GM19239 (cell line): ENCODE measurements at places on chromosomes 7 and 10.

GRCh38 chr7:155274633-155275355 lies 22.9 kb upstream of the INSIG1 start:
- no peak for DNase-seq

DNA sequence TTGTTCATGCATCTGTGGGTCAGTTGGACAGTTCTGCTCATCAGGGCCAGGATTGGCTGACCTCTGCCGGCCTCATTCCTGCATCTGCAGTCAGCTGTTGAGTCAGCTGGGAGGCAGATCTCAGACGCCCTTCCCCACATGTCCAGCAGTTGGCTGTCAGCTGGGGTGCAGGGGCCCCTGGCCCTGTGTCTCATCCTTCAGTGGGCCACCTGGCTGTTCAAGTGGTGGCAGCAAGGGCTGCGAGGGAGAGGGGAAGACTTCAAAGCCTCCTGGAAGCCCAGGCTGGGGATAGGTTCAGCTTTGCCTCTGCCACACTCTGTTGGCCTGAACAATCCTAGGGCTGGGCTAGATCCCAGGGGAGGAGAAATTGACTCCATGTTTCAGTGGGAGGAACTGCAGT lies 33.2 kb downstream of the TACR2 start:
- no peak for DNase-seq

DNA sequence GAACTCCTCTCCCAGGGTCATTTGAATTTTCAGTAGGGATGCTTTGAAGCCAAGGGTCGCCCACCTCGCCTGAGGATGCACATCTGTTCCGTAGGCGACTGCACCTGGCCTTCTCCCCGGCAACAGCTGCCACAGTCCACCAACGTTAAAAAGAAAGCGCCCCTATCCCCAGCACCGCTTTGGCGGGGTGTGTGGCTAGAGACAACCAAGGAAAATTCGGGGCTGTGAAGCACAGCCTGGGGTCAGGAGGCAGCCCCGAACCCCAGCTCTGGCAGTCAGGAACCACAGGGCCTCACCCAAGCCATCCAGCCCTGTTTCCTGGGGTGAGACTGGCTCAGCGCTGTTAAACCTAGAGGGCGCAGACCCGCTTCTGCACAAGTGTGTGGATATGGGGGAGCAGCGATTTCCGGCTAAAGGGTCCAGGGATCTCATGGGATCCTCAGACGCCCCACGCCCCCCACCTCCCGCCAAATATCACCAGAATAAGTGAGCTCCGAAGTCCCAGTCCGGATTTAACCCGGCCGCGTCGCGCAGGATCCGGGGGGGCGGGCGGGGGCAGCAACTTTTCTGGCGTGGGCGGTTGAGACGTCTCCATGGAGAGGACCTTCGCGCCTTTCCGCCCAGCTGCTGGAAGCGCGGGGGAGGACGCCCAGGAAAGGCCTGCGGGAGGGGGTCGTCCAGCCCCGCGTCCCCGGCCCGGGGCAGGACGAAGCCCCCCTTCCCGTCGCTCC lies 822 bp downstream of the ZC3HAV1L start:
- DNase-seq, result peak; percentile 49

DNA sequence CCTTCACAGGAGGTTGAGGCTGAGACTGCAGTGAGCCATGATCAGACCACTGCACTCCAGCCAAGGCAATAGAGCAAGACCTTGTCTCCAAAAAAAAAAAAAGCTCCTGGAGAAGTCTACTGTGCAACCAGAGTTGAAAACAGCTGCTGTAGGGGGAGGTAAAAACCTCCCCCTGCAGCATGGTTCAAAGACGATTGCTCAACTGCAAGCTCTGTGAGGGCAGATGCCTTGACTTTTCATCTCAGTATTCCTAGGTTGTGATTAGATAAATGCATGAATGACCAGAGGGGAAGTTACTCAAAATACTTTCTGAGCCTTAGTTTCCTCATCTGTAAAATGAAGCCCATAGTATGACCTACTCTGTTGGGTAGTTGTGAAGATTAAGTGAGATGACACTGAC lies 25.0 kb upstream of the PPA1 start:
- no peak for DNase-seq

DNA sequence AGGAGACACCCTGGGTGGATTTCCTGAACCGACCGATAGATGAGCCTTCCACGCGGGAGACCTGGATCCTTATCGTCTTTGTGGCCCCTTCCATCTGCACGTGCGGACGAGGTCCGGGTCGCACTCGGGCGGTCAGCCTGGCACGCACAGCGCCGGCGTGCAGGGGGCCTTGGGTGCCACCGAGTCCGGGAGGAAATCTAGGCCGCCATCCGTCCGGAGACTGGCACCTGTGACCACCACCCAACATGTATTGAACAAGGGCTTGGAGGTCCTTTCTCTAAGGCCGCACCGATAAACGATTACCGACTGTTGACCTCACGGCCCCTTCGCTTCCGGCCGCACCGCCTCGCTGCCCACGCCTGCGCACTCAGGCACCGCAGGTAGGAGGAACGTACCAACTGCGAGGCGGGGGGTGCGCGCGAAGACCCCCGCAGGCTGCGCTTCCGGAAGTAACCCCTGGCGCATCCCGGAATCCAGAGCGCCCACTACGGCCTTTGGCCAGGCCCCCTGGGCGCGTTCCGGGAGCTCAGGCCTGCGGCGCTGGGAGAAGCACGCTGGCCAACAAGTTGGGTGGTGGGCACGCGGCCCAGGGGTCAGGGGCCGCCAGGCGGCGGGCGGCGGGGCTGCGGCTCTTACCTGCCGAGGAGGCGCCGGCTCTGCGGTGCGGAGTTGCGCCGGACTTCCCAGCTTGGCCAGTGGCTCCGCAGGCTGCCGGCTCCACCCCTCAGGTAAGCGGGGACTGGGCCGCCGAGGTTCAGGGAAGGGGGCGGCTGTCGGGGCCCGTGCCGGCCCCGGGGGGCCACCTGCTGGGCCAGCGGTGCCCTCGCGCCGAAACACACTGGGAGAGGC lies at the start of the genes ACTR3C and LRRC61:
Gene ACTR3C (minus strand): TSS at position 713 of the 849 bp plus-strand sequence. CDS start 28,249 bp downstream, outside the sequence.
Gene LRRC61 (plus strand): TSS at position 523 of the 849 bp plus-strand sequence. CDS start 13,507 bp downstream, outside the sequence.
- peak; percentile 57 for DNase-seq

GRCh38 chr7:31487071-31487470 lies 26.8 kb upstream of the ITPRID1 start:
- no peak for DNase-seq

DNA sequence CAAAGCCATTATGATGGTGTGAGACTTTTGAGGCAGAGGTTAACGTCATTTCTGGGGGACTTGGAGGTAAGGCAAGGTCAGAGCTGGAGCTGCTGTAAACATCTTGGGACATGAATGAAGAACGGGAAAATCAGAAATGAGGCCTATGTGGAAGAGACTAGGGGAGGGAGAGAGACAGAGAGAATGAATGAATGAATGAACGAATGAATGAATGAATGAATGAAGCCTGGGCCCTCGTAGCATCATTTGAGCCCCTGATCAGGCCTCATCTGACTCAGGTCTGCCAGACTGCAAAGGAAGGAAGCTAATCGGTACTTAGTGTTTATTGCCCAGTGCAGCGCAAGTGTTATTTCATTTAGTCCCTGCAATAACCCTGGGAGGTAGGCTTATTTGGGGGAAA lies 79.6 kb downstream of the SLIT1 start:
- no peak for DNase-seq

DNA sequence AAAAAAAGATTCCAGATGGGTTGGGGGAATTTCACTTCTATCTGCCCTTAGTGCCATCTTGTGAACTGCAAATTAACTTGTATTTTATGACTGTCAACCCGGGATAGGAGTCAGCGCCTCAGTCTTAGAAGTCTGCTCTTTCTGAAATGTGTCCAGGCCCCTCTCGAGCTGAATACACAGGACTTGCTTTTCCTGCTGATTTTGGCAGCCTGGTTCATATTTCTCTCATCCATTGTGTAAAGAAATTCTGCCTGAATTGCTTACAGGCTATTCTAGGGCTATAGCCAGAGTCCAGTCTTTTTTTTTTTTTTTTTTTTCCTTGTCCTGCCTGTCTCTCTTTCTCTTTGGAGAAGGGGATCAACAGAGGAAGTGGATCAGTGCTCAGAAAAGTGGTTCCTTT lies 24.6 kb downstream of the GATA3 start:
- no peak for DNase-seq

DNA sequence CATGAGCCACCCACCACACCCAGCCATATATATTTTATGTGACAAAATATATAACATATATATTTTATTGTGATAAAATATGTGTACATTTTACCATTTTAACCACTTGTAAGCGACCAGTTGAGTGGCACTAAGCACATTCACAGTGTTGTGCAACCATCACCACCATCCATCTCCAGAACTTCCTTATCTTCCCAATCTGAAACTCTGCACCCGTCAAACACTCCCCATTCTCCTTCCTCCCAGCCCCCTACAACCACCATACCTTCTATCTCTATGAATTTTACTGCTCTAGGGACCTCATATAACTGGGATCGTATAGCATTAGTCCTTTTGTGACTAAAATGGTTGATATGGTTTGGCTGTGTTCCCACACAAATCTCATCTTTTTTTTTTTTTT lies 20.8 kb upstream of the CYTH3 start:
- DNase-seq, result no peak

GRCh38 chr10:101012525-101013364 lies 13.1 kb downstream of the LZTS2 start:
- peak; percentile 90 for DNase-seq

GRCh38 chr10:75957314-75958120 lies 526.1 kb downstream of the LRMDA start:
- DNase-seq, result no peak

GRCh38 chr7:24834128-24834798 lies 77.0 kb upstream of the GSDME start:
- no peak for DNase-seq

DNA sequence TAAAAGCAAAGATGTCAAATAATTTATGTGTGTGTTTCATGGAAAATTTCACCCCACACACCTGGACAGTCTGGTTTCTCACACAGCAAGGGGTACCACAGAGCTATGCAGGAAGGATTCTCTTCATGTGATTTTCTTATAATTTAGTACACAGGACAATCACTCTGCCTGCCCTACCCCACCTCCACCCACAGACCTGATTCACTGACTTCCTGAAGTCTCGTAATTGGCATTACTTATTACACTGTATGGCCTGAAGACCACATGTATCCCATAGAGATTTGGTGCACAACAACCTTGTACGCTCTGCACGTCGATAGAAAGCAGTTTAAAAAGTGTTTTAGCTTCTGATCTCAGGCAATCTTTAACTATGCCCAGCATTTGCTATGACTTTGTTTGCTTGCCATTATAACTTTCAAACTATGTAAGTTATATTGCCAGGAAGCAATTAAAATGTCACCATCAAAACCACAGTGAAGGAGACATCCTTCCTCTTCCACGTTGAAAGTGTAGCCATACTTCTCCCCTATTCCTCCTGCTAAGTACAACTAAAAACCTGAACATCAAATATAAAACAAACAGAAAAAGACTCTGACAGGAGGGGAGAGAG lies 279.4 kb upstream of the IMMP2L start:
- no peak for DNase-seq

DNA sequence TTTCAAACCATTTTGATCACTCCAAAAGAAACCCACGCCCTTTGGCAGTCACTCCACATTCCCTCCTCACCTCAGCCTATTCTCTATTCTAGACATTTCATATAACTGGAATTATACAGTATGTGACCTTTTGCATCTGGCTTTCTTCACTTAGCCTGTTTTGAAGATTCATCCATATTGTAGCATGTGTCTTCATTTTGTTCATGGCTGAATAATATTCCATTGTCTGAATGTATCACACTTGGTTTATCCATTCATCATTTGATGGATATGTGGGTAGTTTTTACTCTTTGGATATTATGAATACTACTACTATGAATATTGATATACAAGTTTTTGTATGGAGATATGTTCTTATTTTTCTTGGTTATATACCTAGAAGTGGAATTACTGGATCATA lies 3.5 kb upstream of the OTUD1 start:
- DNase-seq, result no peak

DNA sequence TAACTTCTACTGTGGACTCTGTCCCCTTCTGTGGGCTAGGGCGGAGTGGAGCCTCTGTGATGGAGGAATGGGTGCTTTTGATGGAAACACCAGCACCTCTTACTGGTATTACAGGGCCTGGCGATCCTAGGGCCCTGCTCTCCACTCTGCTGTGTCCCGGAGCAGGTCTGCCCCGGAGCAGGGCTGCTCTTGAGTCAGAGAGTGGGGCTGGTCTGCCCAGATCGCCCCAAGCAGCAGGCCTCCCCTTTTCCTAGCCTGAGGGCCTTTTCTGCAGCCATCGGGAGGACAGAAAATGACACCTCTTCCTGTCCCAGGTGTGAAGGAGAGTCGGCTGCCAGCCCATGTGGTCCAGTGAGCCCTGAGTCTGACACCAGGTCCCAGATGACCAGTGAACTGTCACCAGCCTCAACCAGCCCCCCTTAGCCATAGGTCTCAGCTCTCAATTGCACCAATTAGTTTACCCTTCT lies 1.4 kb downstream of the ZNF282 start:
- DNase-seq, result peak; percentile 33

DNA sequence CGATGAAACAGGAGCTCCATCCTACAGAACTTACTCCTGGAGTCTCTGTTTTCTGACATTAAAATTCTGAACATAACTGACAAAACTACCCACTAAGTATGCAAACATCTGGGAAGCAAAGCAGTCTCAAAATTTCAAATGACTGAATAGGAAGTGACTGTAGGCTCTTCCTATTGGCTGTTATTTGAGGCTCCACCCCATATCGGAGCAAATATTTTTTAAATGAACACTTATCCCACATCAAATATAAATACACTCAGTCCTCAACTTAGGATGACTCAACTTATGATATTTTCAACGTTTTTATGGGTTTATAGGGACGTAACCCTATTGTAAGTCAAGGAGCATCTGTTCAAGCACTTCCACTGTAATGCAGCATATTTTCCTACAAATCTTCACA lies 8.8 kb downstream of the HSPA12A start:
- DNase-seq, result no peak

GRCh38 chr7:139058943-139059342 lies 23.1 kb upstream of the ZC3HAV1L start:
- DNase-seq, result no peak

- no peak for DNase-seq
These were observed 53.2 kb upstream of the TMEM273 start for GRCh38 chr10:49241385-49241784.

DNA sequence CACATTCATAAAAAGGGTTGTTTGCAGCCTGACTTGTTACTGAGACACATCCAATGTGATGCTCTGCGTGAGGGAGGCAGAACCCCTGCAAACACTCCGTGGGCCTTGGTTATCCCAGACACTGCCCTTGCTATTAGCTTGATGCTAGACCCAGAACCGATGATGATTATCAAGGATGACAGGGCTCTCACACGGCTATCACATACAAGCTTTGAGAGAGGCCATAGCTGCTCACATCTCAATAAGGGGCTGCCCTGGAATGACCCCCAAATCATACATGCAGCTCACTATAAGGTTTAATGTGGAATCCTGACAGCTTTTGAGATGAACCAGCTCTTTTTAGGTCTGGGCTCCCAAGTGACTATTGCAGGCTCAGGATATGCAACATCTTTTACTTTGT lies 44.4 kb upstream of the TCERG1L start:
- DNase-seq, result no peak

- no peak for DNase-seq
These were observed 339.2 kb downstream of the ZNF716 start for GRCh38 chr7:57789130-57789529.

- no peak for DNase-seq
These were observed 35.8 kb upstream of the DNMBP start for GRCh38 chr10:100045592-100045991.

- DNase-seq, result no peak
These were observed 38.2 kb upstream of the SDHAF3 start for GRCh38 chr7:97079300-97079699.

- DNase-seq, result no peak
These were observed 26.7 kb downstream of the IQCE start for GRCh38 chr7:2585446-2585845.

GRCh38 chr7:91156316-91157185 lies 107.7 kb upstream of the FZD1 start:
- no peak for DNase-seq
